ENCODE measurements at places on chromosomes 16 and 17. TPM values are rescaled to one million over a fixed set of nuclear protein-coding genes. Genes with fewer than 3 reads are reported as not detected.

DNA sequence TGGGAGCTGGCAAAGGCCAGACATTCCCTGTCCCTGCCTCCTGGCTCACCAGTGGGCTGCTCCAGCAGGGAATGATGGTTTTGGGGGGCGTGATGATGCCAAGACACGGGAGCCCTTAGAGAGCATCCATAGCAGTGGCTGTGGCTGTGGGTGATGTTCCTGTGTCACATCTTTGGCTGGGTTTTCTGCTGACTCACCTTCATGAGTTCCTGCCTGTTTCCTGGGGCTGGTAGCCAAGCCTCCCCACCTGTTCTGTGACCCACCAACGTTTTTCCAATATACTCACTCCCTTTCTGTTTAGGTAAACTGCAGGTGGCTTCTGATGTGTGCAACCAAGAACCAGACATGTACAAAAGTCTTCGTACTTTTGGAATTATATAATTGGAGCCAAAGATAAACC lies 16.5 kb upstream of the NF1 start:
- DNase-seq: peak; percentile 3

DNA sequence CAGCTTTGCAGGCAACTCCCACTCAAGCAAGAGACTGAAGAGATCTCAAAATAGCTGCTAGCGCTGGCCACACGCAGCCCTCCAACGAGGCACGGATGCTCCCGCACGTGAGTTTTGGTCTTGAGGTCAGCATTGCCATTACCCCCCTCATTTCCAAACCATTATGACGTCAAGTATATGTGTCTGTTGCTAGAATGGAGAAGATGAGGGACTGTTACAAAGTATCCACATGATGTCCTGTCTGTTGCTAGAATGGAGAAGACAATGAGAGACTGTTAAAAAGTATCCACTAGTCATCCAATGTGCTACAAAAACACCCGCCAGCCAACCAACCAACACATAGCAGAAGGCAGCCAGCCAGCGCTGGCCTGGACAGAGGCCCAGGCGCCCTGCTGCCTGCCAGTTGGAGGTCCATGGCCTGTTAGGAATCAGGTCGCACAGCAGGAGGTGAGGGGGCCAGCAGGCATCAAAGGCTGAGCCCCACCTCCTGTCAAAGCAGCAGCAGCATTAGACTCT lies 24.8 kb downstream of the KLHDC4 start:
- no peak for DNase-seq

DNA sequence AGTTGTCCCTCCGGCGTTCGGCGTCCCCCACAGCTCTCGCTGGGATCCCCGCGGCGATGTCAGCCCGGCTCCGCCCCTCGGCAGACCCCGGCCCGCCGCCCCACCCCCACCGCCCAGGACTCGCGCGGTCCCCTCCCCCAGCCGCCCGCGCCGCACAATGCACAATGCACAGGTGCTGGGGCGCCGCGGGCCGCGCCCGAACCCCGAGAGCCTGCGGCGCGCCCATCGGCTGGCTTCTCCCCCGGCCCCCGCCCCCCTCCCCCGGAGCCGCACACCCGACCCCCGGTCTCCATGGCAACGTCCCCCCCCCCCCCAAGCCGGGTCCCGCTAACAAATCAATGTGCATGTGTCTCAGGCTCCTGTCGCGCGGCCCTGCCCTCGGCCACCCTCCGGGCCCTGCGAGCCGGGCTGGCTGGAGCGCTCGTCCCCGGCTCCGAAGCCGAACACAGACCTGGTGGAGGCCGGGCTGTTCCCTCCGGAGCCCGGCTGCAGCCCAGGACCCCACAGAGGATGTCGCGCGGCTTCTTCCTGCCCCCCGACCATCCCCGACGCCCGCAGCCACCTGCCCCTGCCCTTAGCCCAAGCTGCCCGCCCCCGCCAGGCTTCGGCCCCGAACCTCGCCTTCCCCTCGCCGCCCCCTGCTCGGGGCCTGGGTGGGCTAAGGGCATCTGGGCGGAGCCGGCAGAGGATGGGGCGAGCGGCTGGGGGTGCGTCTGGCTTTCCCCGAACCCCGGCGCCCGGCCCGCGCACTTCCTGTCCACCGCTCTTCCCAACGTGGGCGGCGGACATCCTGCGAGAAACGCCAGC lies 818 bp upstream of the CBX8 start:
- no peak for DNase-seq

EFTUD2 gene
- 90.8 TPM for total RNA-seq

RNF157 gene
- 5.8 TPM for total RNA-seq

Data from RPMI7951 (cell line).